ENCODE measurements at places on chromosomes 2 and 18.
A peak's percentile ranks its signal among the peaks of the same experiment; 100 is the strongest.

GRCh38 chr2:18284331-18284730, 276.1 kb downstream of the RDH14 start:
- no peak for DNase-seq

- DNase-seq: no peak
These were observed 78.9 kb upstream of the YWHAQ start for GRCh38 chr2:9709539-9710285.

DNA sequence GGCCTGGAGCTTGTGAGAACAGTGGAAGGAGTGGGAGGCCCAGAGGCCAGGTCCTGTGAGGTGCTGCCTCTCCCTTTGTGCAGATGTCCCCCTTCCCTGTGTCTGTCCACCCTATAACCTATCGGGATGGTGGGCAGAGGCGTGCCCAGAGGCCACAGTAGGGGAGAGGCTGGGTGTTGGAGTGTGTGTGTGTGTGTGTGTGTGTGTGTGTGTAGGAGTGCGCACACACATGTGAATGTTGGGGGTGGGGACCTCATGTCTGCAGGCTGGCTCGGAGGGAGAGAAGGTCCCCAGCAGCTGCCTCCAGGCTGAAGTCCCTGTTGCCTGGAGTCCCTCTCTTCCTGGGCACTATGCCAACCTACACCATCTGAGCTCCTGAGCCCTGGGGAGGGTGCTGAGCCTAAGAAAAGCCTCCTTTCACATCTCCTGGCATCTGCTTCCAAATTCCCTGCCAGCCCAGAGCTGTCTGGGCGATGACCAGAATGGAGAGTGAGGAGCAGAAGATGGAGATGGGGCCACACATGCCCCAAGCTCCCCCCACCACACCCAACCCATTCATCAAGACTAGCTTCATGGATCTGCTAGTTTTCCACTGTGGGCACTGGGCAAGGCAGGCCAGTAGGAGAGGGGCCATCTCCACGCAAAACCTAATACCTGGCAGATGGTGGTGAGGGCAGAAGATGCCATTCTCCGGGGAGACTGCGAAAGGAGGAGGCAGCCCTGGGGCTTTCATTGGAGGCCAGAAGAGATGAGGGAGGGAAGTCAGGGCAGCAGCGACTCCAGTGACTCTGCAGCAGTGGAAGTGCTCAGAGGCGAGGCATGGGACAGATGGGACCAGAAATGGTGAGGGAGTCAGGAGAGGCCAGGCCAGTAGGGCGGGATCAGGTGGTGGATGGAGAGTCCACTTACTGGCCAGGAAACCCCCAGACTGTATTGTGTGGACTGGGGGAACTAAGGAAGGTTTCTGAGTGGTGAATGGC, 20.3 kb downstream of the KCNK3 start:
- no peak for DNase-seq

GRCh38 chr2:241703032-241703604, 1.3 kb downstream of the ING5 start:
- peak; percentile 14 for DNase-seq

- no peak for DNase-seq
These were observed 468.4 kb downstream of the SUCLG1 start for GRCh38 chr2:83990636-83991035.

DNA sequence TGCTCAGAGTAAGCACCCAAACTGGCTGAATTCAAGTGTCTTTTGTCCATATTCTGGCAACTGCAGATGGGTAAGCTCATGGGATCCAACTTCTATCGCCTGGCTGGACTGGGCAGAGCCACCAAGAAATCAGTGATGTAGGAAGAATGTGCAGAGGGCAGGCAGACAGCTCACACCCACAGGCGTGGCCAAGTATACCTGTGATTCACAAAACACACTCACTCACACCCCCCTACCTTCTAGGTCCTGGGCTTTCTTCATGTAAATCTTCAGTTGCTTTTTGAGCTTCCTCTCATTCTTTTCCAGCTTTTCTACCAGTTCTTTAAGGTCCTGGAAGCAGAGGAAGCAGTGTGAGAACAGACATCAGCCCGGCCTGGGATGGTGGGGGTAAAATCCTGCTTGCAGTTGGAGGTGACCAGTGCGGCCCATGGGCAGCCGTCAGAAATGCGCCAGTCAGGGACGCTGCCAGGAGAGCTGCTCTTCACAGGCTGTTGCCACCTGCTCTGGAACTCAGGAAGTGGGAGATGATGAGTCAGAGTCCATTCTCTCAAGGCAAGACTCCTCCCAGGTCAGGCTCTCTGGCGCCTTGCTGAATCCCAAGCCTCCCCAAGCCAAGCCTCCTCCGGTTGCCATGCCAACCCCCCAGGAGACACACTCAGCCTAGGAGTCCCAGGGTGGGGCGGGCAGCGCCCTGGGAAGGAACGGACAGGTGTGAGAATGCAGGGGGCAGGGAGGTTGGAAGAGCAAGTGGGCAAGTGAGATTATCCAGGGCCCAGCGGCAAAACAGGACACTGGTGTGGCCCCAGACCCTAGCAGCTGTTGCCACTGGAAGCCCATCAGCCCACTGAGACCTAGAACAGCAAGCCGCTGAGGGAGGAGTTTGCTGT, 36.2 kb upstream of the ACAA2 start:
- peak; percentile 72 for DNase-seq

DNA sequence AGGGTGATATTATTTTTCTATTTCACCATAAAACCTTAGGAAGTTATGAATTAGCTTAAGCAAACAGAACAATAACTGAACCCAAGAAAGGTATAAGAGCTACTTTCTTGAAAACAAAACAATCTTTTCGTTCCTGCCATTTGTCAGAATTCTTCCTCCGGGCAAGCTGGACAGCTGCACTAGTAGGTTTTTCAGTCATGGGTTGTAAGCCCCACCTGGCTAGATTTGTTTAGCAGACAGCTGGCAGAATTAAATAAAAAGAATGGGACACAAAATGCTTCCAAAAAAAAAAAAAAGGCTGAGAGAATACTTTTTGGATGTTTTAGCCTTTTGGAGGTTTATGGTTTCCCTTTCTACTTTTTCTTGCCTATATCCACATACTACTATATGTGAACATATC, 694.1 kb downstream of the ARHGAP15 start:
- DNase-seq: no peak

- DNase-seq: no peak
These were observed 346.1 kb upstream of the PLGLB2 start for GRCh38 chr2:87401726-87402345.

DNA sequence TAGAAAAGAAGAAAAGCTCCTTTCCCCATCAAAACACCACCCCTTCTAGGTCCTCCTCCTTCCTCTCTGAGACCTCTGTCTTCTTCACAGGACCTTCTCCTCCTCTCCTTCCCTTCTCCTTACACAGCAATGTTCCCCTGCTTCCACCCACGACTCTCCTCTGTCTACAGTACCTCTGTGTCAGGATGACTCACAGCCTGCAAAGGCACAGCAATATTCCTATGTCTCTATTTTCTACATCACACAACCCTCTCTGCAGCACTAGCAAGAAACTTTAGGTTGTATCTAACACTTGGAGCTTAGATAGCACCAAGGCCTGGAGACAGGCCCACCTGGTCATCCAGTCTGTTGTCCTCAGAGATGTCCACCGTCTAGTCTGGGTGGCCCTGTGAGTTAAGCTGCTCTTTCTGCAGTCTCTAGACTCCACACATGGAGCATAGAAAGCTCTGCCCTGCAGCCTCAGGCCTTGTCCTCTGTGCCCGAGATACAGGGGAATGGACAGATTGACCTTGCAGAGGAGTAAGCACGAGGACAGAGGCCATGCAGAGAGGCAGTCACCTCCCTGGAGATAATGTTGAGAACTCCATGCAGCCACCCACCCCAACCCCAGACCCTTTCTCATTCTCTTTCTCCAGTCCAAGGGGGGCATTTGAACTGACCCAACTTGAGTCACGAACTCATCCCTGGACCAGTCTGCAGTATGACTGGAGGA, 212.0 kb downstream of the TNS1 start:
- peak; percentile 64 for DNase-seq

All from fibroblast of skin of abdomen (primary cell).